ENCODE measurements at places on chromosomes 6 and 20.

DNA sequence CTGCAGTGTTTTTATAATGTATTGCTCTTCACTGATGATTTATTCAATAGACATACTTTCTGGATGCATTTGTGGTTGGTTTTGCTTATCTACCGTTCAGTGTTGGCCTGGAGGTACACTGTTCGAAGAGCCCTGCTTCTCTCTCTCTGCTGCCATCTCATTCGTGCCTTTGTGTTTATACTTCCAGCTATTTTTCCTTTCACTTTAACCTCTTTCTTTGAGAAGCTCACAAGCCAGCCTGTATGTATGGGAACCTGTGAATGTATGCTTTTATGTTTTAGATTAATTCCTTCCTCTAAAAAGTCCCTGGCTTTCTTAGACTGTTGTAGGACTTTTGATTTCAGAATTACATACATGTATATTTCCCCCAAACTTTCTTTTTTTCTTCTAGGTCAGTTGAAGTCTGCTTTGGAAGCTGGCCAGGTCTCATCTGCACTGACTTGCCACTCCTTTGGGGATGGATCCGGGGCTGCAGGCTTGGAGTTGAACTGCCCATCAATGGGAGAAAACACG, 83.0 kb downstream of the SCAND1 start:
- DNase-seq, result no peak

- DNase-seq, result no peak
Observed at GRCh38 chr20:8126841-8127378, 5.2 kb upstream of the PLCB1 start.

GRCh38 chr6:3162565-3163247, 5.4 kb upstream of the TUBB2A start:
- DNase-seq, result no peak

DNA sequence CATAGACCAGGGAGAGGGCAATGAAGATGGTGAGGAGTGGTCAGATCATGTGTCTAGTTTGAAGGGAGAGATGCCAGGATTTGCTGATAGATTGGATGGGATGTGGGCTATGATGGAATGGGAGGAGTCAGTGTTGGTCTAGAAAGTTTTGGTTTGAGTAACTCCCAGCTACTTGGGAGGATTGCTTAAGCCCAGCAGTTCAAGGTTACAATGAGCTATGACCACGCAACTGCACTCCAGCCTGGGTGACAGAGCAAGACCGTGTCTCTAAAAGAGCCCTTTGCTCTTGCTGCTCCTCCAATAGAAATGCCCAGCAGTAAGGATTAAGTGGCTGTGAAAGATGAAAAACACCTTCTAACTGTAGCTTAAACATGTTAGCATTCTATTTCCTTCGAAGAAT, 18.2 kb upstream of the LAMP5 start:
- no peak for DNase-seq

DNA sequence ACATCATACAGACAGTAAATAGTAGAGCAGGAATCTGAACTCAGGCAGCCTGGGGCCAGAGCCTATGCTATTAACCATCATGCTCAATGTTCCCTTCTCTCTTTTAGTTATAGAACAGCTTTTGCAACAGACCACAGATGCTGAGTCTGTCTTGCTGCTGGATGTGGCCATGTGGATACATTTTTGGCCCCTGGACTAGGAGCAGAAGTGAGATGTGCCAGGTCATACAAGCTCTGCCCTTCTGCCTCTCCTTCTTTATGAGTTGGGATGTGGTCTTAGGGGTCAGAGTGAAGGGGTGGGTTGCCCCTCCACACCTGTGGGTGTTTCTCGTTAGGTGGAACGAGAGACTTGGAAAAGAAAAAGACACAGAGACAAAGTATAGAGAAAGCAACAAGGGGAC, 14.6 kb upstream of the AARS2 start:
- no peak for DNase-seq

- no peak for DNase-seq
Observed at GRCh38 chr6:74409447-74409846, 713.4 kb downstream of the CD109 start.

DNA sequence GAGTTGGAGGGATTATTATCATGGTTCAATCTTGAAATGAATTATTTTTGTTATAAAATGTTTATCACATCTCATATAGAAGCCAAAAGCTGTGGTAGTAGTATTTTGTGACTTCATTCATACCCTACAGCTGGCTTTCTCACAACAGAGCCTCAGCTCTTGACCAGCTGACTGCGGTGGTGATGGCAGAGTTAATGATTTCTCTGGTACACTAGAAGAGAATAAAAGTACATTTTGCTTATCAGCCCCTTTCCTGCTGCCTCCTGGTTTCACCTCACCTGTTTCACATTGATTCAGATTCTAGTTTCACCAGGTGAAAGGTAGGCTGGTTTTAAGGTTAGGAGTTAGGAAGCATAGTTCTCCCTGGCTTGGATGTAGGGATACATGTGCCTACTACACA, 55.7 kb downstream of the AFG1L start:
- DNase-seq, result no peak

DNA sequence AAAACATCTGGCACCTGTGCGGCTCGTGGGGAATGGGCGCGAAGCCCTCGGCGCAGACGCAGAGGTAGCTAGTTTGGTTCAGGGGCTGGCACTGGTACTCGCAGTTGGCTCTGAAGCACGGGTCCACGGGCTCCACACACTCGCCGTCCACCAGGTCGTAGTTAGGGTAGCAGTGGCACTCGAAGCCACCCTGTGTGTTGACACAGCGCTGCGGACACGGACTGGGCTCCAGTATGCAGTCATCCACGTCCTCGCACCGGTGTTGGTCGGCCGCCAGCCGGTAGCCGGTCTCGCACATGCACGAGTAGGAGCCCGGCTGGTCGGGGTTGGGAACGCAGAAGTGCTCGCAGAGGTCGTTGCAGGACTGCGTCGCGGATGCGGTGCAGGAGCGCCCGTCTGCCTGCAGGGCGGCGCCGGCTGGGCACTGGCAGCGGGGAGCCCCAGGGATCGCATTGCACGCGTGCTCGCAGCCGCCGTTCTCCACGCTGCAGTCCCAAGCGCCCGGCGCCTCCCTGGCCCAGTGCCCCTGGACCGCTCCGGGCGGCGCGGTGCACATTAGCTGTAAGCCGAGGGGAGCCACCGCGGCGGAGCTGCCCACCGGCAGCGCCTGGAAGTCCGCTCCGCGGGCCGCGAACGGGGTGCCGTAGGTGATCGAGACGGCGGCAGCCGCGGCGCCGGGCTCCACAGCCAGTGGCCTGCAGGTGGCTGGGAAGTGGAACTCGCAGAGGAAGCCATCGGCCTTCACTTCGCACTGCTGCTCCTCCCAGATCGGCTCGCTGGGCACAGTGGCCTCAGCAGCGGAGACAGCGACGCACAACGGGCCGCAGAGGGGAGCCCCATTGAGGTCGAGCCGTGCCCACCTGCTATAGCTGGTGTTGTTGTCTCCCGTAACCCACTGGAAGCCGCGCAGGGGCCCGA, 930 bp downstream of the THBD start:
- no peak for DNase-seq

DNA sequence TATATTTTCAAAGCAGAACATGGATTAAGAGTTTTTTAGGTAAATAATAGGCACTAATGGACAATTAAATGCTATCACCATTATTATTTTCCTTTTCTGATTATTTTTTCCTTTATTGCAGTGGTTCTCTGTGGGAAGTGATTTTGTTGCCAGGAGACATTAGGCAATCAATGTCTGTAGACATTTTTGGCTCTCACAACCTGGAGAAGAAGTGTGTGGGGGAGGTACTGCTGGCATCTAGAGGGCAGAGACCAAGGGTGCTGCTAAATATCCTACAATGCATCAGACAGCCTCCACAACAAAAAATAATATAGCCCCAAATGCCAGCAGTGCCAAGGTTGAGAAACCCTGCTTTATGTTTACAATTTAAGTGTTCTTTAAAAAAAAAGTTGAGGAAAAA, 8.3 kb downstream of the IFNGR1 start:
- DNase-seq, result no peak

- no peak for DNase-seq
Observed at GRCh38 chr20:62449951-62450691, 22.8 kb upstream of the RBBP8NL start.

GRCh38 chr6:75230484-75231325, 12.9 kb downstream of the COX7A2 start:
- no peak for DNase-seq
